ENCODE measurements at places on chromosomes 5 and 9.

DNA sequence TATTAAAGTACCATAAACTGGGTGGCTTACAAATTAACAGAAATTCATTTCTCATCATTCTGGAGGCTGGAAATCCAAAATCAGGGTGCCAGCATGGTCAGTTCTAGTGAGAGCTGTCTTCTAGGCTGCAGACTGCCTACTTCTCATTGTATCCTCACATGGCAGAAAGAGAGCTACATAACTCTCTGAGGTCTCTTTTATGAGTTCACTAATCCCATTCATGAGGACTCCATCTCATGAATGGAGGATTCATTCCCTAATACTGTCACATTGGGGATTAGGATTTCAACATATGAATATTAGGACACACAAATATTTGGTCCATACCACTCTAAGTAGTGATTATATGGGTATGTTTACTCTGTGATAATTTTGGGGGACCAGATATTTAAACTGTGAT, 84.0 kb downstream of the ERP44 start:
- ATAC-seq = no peak

GRCh38 chr5:177595026-177595585, 3.1 kb downstream of the TMED9 start:
- ATAC-seq = no peak

DNA sequence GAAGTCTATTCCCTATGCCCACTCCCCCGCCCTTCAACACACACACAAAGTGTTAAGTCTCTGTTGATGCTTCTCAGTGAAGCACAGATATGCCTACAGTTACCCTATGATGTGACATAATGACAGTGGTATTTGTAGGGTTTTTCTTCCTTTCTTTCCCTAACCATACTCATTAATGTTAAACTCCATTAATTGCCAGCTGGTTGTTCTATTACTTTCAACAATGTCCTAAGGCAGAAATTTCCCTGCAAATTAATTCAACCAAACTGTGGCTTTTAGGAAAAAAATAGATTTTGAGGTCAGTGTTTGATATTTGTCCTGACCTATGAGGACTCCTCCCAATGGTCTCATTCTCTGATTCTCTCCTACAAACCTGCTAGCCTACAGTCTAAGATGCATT, 38.2 kb upstream of the SLCO6A1 start:
- ATAC-seq = no peak

DNA sequence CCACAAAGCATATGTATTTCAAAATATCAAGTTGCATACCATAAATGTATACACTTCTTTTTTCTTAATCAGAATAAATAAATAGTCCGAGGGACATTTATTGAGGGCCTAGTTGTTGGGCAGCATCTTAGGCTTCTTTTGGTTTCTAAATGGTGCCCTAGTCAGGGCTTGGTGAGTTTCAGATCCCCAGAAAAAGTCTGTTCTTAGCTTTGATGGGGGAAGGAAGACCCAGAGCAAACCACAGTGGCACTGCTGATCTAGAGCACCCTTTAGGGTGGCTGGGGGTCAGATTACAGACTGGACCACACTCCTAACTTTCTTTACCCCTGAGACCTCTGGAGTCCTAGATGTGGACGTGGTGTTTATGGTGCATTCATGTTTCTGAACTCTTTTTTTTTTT, 97.8 kb downstream of the C9orf152 start:
- no peak for ATAC-seq

GRCh38 chr5:55853818-55854217, 2.7 kb downstream of the IL31RA start:
- no peak for ATAC-seq

- no peak for ATAC-seq
These were observed 23.4 kb downstream of the URM1 start for GRCh38 chr9:128394379-128395168.

DNA sequence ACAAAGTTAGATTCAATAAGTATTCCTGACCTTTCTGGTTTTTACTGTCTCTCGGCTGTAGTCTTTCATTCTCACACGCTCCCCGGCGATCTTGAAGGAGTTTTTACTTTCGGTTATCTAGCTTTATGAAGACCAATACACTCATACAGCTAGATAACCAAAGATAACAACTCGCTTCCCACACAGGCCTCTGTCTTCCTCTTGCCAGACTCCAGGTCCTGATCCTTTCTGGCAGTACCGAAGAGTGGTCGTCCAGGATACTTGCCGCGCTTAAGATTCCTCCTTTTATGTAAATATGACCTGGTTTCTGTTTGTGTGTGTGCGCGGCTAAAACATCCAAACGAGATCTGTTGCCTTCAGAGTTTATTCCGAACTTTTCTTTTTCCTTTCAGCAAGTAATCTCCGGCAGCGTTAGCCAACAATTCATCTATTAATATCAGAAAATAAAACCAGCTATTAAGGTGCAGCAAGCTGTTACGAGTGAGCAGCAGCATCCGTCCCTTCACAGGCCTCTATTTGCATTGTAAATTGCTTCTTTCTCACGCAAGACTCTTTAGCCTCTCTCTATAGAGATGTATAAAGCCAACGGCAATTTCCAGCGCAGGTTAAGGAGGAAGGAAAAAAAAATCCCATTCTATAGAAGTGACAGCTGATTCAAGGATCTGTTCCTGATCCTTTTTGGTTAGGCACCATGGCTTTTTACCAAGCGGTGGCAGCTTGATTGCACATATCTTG, 216.1 kb downstream of the MEF2C start:
- ATAC-seq = no peak

- no peak for ATAC-seq
These were observed 14.3 kb upstream of the SLC36A3 start for GRCh38 chr5:151317871-151318270.

DNA sequence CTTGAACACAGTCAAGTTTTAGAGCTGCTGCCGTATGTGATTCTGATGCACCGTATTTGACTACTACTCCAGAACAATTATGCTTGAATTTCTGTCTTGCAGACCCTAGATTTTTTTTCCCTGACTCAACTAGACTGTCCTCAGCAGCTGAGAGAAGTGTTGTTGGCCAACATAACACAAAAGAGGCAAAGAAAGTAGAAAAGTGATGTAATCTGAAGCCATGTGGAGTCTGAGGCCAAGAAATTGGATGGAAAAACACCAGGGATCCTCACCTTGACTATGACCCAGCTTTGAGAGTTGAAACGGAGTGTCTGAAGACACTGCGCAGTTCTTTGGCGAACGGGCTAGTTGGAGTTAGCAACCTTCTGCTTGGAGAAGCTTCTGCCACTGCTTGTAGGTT, 36.3 kb upstream of the FGF1 start:
- no peak for ATAC-seq

DNA sequence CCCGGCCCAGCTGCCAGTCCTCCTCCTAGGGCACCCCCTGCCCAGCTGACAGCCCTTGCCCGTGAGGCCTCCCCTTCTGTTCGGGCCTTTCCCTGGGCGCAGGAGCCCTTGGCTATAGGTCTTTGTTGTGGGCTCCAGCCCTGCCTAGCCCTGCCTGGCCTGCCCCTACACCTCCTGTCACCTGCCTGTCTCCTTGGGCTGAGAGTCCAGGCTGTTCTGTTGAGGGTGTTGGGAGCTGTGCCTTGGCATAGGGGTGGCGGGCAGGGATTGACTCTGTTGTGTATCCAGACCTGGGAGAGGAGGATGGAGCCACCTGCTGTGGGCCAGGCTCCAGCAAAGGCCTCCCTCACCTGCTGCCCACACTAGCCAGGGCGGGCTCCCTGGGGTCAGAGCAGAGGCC, 11.6 kb downstream of the FCN2 start:
- ATAC-seq = no peak

DNA sequence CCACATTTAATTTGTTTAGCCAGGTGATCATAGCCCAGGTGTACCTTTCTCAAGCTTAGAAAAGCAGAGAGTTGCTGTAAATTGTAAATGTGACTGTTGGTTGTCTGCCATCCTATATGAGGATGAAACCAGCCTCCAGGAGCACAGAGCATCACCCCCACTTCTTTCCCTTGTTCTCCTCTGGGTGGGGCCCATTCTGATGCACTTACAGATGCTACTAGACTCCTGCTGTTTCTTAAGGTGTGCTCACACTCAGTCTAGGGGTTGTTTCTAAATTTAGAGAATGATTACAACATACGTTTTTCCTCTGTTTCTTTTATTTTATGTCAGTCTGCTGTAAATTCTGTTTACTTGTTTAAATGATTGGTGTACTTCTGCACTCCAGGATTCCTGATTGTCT, 10.5 kb downstream of the PTCD2 start:
- ATAC-seq = no peak

GRCh38 chr9:134039386-134040175, 14.3 kb downstream of the BRD3OS start:
- no peak for ATAC-seq

GRCh38 chr5:170892196-170892595, 30.4 kb downstream of the RANBP17 start:
- ATAC-seq = no peak

GRCh38 chr5:107538805-107539445, 131.8 kb downstream of the EFNA5 start:
- ATAC-seq = no peak

DNA sequence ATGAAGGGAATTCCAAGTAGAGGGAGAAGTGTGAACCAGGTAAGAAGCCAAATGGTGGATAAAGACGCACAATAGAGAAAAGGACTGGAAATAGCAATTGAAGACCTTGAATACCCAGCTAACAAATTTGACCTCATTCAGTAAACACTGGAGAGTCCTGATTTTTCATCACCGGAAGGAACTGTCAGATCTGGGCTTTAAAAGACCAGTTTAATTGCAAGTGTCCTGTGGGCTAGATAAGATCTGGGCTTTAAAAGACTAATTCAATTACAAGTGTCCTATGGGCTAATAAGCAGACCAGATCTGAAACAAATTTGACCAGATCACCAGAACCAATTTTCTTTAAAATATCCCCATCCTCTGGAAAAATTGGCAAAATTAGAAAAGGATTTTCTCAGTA, 380.0 kb downstream of the ACTL7B start:
- ATAC-seq = no peak

DNA sequence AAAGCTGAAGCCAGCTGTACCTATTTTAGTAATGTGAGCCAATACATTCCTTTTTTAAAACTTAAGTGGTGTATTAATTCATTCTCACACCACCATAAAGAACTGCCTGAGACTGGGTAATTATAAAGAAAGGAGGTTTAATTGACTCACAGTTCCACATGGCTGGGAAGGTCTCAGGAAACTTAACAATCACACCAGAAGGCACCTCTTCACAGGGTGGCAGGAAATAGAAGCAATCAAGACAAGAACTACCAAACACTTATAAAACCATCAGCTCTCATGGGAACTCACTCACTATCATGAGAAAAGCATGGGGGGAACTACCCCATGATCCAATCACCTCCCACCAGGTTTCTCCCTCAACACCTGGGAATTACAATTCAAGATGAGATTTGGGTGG, 21.0 kb downstream of the ESM1 start:
- no peak for ATAC-seq

DNA sequence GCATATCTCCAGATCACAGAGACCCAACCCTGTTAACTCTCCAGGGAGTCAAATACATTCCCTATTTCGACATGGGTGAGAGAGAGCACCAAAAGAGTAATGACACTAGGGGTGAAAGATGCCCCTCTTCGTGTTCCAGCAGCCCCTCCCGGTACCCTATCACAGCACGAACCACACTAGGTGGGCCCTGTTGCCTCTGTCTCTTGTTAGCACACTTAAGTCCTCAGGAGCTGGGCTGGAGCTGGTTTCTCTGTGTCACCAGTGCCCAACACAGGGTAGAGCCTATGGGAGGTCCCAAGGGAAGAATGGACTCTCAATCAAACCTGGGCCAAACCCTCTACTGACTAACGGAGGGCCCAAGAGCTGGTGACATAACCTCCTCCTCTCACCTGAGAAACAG, 1.2 kb downstream of the CDK20 start:
- ATAC-seq = no peak

GRCh38 chr5:106940986-106941385, 729.8 kb downstream of the EFNA5 start:
- ATAC-seq = no peak

Measured in esophagus mucosa (tissue), 1 donor.